ENCODE measurements at places on chromosomes 12 and 14. TPM values are rescaled to one million over a fixed set of nuclear protein-coding genes. Genes with fewer than 3 reads are reported as not detected.

OR6C70 gene
- not detected for total RNA-seq

DNA sequence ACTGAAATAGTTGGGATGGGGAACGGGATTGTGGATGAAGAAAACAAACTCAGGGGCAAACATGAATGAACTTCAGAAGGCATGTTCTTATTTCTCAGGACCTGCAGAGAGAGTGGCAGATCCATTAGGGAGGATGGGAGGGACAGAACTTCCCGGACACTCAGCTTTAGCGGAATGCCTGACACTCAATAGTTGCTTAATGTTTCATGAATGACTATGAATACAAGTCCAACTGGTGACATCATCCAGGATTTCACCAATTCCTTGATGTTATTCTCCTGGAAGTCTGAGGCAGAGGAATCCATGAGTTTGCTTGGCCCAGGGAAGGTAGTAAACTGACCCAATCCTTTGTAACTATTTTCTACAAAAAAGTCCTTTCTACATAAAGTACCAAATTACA, 37.8 kb upstream of the LRRC10 start:
- no peak overlapping the region for H3K4me3 ChIP-seq
- no peaks in the 10 kb centered on the region for H3K4me1 ChIP-seq
- no peak overlapping the region for H3K27ac ChIP-seq
- no peak for DNase-seq
- H3K27me3 ChIP-seq: peaks cover 4% of the 10 kb centered on the region

GRCh38 chr12:23253191-23253590, 628.2 kb downstream of the ETNK1 start:
- no peaks in the 10 kb centered on the region for H3K36me3 ChIP-seq
- no peaks in the 10 kb centered on the region for H3K27me3 ChIP-seq
- H3K4me1 ChIP-seq: no peaks in the 10 kb centered on the region
- no peak overlapping the region for H3K27ac ChIP-seq
- DNase-seq: no peak

KRT6B gene
- total RNA-seq: not detected

DNA sequence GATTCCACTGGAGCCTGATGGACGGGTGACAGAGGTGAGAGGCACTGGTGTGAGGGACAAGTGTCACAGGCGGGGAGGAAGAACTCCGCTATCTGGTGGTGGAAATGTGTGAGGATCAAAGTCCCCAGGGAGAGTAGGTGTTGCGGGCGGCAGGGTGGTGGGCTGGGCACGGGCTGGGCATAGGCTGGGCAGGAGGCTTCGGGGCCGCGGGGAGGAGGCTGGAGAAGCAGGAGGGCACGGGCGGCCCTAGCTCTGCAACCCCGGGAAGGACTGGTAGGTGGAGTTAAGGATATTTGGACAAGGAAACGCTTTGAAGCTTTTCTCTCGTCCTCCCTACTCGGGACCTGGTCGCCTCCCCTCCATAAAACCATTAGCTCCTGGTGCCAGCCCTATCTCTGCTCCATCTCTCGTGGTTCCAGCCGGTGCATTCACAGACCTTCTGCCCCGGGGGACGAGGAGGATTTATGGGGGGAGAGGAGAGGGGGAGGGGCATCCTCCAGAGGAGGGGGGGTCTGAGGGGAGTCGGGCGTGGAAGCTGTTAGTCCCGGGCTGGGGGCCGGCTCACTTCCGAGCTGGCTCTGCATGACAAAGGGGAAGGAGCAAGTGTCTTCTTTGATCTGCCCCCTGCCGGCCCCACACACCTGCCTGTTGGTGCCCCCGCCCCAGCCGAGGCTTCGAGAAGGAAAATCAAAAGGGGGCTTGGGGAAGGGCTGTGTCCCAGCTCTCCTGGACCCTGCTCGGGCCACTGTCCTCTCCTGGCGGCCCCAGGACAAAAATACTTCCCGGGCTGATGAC, 504 bp downstream of the WNT5B start:
- peak; percentile 28 for DNase-seq
- peaks cover 14% of the 10 kb centered on the region for H3K4me1 ChIP-seq
- H3K4me3 ChIP-seq: peak overlapping the region; percentile 41
- H3K27me3 ChIP-seq: peaks cover 50% of the 10 kb centered on the region
- no peak overlapping the region for H3K27ac ChIP-seq

DNA sequence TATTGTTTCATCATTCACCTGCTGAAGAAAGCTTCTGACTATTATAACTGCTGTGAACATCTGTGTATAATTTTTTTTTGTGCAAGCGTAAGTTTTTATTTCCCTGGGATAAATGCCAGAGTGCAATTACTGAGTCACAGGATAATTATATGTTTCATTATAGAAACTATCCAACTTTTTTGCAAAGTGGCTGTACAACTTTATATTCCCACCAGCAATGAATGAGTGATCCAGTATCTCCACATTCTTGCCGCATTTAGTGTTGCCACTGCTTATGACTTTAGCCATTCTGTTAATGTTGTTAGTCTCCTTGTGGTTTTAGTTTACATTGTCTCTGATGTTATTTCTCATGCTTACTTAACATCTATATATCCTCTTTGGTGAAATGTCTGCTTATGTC, 88.1 kb upstream of the CCDC175 start:
- no peak overlapping the region for H3K27ac ChIP-seq
- H3K4me3 ChIP-seq: no peak overlapping the region
- no peaks in the 10 kb centered on the region for H3K4me1 ChIP-seq
- peaks cover 5% of the 10 kb centered on the region for H3K27me3 ChIP-seq
- no peak for DNase-seq

REM2 gene
- total RNA-seq: 0.20 TPM

DNA sequence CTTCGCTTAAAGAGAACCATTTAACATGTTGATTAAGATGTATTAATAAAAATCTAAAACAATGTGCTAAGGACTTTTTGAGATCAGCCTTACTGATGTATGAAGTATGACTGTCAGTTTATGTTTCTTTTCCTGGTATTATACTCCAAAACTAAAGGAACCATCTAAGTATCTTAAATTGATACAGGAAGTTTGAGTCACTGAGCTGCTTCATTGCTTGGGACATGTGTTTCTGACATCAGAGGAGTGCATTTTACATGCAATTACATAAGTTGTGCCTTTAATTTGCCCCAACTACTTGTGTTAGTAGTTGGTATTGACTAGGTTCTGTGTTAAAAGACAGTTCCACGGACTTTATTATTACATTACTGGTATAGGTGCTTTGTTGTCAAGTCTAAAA, 50.9 kb downstream of the PROX2 start:
- H3K27me3 ChIP-seq: no peaks in the 10 kb centered on the region
- H3K27ac ChIP-seq: no peak overlapping the region
- H3K36me3 ChIP-seq: peaks cover 27% of the 10 kb centered on the region
- no peak for DNase-seq
- no peak overlapping the region for H3K4me3 ChIP-seq

KCNA5 gene
- not detected for total RNA-seq

- peaks cover 4% of the 10 kb centered on the region for H3K36me3 ChIP-seq
- H3K27ac ChIP-seq: peak overlapping the region; percentile 87
- no peak for DNase-seq
Observed at GRCh38 chr14:70810621-70811020, 1.3 kb upstream of the MAP3K9 start.

ANHX gene
- total RNA-seq: not detected

GRCh38 chr14:96316087-96316486, 47.1 kb downstream of the ATG2B start:
- DNase-seq: no peak
- no peak overlapping the region for H3K4me3 ChIP-seq
- no peaks in the 10 kb centered on the region for H3K4me1 ChIP-seq
- H3K36me3 ChIP-seq: peaks cover 29% of the 10 kb centered on the region
- H3K27ac ChIP-seq: no peak overlapping the region
- no peaks in the 10 kb centered on the region for H3K27me3 ChIP-seq

LBHD2 gene
- total RNA-seq: not detected

DNA sequence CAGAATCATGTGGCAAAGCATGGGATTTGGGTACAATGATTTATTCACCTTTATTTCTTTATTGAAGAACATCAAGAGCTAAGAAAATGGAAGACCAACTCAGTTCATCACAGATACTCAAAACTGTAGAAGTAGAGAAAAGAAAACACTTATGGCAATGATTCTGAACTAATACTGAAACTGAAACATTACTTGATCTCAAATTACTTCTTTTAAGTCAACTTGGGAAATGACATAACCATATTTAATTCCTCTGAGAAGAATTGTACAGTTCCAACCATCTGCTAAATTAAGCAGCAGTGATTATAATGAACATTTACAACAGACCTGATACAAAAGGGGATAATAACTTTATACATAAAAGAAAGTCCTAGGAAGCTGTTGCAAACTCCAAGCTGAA, 466.5 kb downstream of the TMTC2 start:
- no peaks in the 10 kb centered on the region for H3K36me3 ChIP-seq
- H3K4me1 ChIP-seq: no peaks in the 10 kb centered on the region
- no peaks in the 10 kb centered on the region for H3K27me3 ChIP-seq
- no peak overlapping the region for H3K4me3 ChIP-seq
- no peak overlapping the region for H3K27ac ChIP-seq

TMCC3 gene
- 0.25 TPM for total RNA-seq

GRCh38 chr12:43329375-43329774, 222.6 kb downstream of the ADAMTS20 start:
- H3K27ac ChIP-seq: no peak overlapping the region
- no peaks in the 10 kb centered on the region for H3K27me3 ChIP-seq
- H3K4me1 ChIP-seq: no peaks in the 10 kb centered on the region
- H3K36me3 ChIP-seq: no peaks in the 10 kb centered on the region

GRCh38 chr14:55038708-55039107, 11.7 kb downstream of the SOCS4 start:
- no peaks in the 10 kb centered on the region for H3K27me3 ChIP-seq
- H3K4me3 ChIP-seq: no peak overlapping the region
- no peak for DNase-seq
- no peak overlapping the region for H3K27ac ChIP-seq
- H3K4me1 ChIP-seq: no peaks in the 10 kb centered on the region
- H3K36me3 ChIP-seq: peaks cover 40% of the 10 kb centered on the region

DNA sequence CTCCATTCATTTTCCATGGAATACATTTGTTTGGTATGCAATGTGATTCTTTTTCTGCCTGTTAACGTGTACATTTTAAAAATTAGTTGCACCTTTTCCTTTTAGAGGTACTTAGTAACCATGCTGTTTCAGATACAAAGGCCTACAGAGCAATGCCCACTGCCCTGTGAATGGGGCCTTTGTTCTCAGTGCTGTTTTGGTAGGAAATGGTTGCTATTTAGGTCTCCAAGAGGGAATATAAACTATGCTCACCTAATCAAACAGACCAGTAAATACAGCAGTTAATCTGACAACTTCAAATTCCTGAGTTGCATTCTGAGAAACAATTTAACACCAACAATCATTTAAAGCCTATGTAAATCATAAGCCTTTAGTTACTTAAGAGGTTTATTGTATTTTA, 188.7 kb downstream of the BCAT1 start:
- no peaks in the 10 kb centered on the region for H3K36me3 ChIP-seq
- peaks cover 1% of the 10 kb centered on the region for H3K27me3 ChIP-seq
- no peak overlapping the region for H3K27ac ChIP-seq
- no peak overlapping the region for H3K4me3 ChIP-seq

CYP27B1 gene
- total RNA-seq: 7.9 TPM

CLSTN3 gene
- 29.0 TPM for total RNA-seq

GRCh38 chr14:98599082-98599481, 672.9 kb downstream of the BCL11B start:
- H3K4me3 ChIP-seq: no peak overlapping the region
- no peak overlapping the region for H3K27ac ChIP-seq
- no peak for DNase-seq

All from activated CD8-positive, alpha-beta T cell treated with anti-CD3 and anti-CD28 coated beads for 36 hours (primary cell).